ENCODE measurements at places on chromosomes 2 and 18.

DNA sequence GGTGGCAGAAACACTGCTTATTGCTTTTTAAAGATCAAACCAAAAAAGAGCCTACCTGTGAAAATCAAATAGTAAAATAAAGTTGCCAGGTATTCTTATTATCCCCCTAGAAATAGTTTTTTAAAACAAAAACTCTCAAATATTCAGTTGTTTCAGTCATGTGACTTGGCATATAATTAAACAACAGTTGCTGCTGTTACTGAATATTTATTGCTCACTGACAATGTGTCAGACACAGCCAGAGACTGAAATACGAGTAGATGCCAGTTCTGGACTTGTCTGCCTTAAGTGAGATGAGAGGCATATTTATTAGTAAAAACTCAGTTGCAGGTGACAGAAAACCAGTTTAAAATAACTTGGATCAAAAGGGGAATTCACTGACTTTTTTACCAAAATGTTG lies 106.0 kb upstream of the RAB12 start:
- peak; percentile 73 for DNase-seq

GRCh38 chr2:178128836-178129630 lies 16.8 kb downstream of the RBM45 start:
- DNase-seq = no peak

GRCh38 chr2:40803900-40804299 lies 352.0 kb upstream of the SLC8A1 start:
- DNase-seq = no peak

- DNase-seq = no peak
These were observed 6.7 kb upstream of the RBBP8 start for GRCh38 chr18:22926454-22926853.

- peak; percentile 40 for DNase-seq
These were observed 93.0 kb downstream of the STPG4 start for GRCh38 chr2:47061944-47062678.

- DNase-seq = no peak
These were observed 83.2 kb downstream of the CTIF start for GRCh38 chr18:48621815-48622555.

DNA sequence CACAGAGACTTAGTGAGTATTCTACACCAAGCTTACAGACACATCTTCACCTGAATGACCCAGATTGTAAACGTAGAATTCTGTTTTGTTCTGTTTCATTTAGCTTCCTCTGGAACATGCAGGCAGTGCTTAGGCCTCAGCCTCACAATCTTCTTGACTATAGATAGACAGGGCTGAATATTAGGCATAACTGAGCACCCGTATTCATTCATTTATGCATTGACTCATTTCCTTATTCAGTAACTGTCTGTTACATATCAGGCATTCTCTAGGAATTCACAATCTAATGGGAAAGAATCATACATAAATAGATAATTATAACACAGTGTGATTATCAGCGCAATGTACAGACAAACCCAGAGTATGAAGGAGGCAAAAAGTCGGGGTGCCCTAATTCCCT lies 124.9 kb upstream of the ETAA1 start:
- DNase-seq = no peak

- DNase-seq = no peak
These were observed 1487.0 kb downstream of the LRP1B start for GRCh38 chr2:140643761-140644187.

DNA sequence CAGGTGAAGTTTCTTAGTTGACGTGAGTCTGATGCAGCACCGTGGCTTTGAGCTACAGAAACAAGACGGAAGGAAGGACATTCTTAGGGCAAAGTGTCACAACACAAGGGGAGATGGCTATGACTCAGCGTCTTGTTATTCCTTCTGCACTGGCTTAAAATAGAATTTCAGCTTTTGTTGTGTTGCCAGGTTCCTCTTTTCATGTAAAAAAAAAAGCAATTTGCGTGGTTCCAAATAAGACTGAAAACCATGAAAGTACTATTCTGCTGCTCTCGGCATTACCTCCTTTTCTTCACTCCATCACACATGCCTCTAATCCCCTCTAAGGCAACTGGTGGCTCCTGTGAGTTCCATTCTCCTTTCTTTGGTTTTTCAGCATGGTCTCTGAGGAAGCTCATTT lies 150.1 kb downstream of the ANTXR1 start:
- no peak for DNase-seq

- no peak for DNase-seq
These were observed 476.3 kb downstream of the TRIB2 start for GRCh38 chr2:13193075-13193474.

GRCh38 chr2:241603686-241604085 lies 33.3 kb downstream of the THAP4 start:
- DNase-seq = no peak

DNA sequence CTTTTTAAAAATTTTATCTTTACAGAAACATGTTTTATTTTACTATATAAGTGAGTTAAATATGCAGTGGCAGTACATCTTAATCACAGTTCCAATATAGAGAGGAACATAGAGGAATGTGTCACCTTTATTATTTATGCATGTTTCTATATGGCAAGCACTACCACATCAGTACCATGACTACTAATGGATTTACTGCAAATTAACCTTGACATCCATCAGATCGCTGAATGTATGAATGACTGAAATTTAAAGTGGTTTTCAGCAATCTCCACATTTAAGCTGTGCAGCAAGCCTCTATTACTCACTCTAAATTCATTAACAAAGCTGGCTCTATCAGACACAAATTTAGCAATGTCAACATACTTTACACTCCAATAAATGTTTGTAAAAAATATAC lies 790.6 kb downstream of the NRXN1 start:
- DNase-seq = no peak

GRCh38 chr2:235493775-235494715 lies at the start of gene AGAP1:
TSS of gene AGAP1 (plus strand) at chr2:235494043.
- DNase-seq = peak; percentile 62
